ENCODE measurements at places on chromosomes 4 and X. TPM values are rescaled to one million over a fixed set of nuclear protein-coding genes. Genes with fewer than 3 reads are reported as not detected.

DNA sequence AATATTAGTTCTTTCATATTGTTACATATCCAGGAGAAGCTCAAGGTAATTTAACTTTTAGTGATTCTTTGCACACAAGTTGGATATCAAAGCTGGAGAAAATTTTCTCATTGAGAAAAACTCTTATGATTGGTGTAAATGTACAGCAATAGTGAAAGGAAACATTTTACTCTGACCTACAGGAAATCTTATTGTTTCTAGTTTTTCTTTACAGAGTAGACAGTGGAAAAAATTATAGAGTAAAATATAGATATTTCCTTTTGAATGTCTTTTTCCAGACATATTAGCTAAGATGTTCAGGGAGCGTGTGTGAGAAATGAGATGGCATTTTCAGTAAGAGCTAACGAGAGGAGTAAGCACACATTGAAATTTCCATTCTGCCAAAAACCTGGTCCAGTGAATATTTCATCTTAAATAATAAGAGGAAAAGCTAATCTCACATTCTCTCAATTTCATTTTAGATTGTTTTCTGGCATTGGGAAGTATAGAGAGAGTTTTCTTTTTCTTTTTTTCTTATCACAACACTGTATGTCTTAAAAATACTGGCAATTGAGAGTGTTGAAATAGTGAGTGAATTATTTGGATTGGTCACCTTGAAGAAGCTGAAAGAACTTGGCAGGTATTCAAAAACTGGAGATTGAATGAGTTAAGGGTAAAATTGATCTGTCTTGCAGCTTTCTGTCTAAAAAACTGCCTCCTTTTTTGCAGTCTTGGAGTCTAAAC lies 15.6 kb upstream of the ATP8A1 start:
- H3K4me3 ChIP-seq = peak overlapping the region; percentile 72
- DNase-seq = no peak
- H3K4me1 ChIP-seq = peaks cover 58% of the 10 kb centered on the region
- H3K27ac ChIP-seq = peak overlapping the region; percentile 97
- H3K36me3 ChIP-seq = peaks cover 27% of the 10 kb centered on the region

DNA sequence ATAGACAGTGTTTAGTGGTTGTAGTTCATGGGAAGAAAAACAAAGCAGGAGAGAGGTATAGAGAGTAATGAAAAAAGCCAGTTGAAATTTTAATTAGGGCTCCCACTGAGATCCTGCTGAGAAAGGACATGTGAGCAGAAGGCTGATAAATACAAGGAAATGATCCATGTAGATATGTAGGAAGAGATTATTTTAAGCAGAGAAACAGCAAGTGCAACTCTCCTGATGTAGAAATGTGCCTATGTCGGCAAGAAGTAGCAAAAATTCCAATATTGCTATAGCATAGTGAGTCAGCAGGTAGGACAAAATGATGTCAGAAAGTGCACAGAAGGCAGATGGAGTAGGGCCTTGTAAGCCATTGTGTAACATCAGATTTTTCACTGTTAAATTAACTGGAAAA lies 1027.3 kb downstream of the PCDH18 start:
- H3K36me3 ChIP-seq = no peaks in the 10 kb centered on the region
- H3K27me3 ChIP-seq = no peaks in the 10 kb centered on the region
- no peak overlapping the region for H3K27ac ChIP-seq
- DNase-seq = no peak
- H3K4me3 ChIP-seq = no peak overlapping the region

- no peak overlapping the region for H3K4me3 ChIP-seq
- peaks cover 10% of the 10 kb centered on the region for H3K27me3 ChIP-seq
- no peaks in the 10 kb centered on the region for H3K36me3 ChIP-seq
- H3K4me1 ChIP-seq = peaks cover under 1% of the 10 kb centered on the region
- no peak for DNase-seq
These were observed 17.0 kb upstream of the SLAIN2 start for GRCh38 chr4:48324281-48324680.

- H3K36me3 ChIP-seq = no peaks in the 10 kb centered on the region
- no peak overlapping the region for H3K27ac ChIP-seq
- no peaks in the 10 kb centered on the region for H3K4me1 ChIP-seq
These were observed 289.6 kb downstream of the CXXC4 start for GRCh38 chr4:104205116-104205515.

DNA sequence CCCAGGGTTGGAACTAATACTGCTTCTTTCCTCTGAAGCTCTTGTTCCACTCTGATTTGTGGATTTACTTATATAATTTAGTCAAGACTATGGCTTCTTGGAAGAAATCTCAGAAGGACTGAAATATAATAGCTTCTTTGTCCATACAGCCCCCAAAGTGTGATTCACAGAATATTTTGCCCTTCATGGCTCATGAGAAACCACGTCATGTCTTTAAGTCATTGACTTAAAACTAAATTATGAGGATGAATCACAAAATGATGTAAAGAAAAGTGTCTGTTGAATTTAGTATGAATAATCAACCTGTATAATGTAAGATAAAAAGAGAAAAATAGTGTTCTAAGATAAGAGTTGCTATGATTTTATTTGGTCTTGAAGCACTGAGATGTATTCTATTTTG lies 43.3 kb upstream of the AGA start:
- no peaks in the 10 kb centered on the region for H3K27me3 ChIP-seq
- H3K4me3 ChIP-seq = no peak overlapping the region
- no peak for DNase-seq
- H3K4me1 ChIP-seq = peaks cover 16% of the 10 kb centered on the region
- H3K27ac ChIP-seq = no peak overlapping the region

DNA sequence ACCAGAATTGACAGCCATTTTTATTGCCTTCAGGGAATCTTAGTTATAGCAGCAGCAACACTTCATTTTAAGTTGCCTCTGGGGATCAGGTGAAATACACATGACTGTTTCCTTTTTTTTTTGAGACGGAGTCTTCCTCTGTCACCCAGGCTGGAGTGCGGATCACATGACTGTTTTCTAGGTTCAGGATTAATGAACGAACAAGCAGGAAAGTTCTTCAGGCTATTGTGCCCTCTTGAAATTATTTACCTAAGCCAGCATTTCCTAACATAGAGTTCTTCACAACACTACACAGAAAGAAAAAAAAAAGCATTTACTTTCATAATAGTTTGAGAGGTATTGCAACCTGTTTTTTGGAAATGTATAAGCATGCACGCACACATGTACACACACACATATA lies 2032.8 kb downstream of the PCDH7 start:
- no peak overlapping the region for H3K27ac ChIP-seq
- no peak for DNase-seq
- no peaks in the 10 kb centered on the region for H3K4me1 ChIP-seq
- no peaks in the 10 kb centered on the region for H3K27me3 ChIP-seq
- H3K4me3 ChIP-seq = no peak overlapping the region
- H3K36me3 ChIP-seq = no peaks in the 10 kb centered on the region

- no peaks in the 10 kb centered on the region for H3K27me3 ChIP-seq
- H3K4me3 ChIP-seq = peak within 1 kb of the TSS; percentile 91
- peaks cover 68% of the 10 kb centered on the region for H3K4me1 ChIP-seq
These were observed at the start of gene MTMR1 for GRCh38 chrX:150692831-150693724. TSS of gene MTMR1 (plus strand) at chrX:150693396. CDS start at chrX:150693531, 135 bp downstream.

GRCh38 chr4:16692046-16692445 lies 206.4 kb downstream of the LDB2 start:
- H3K4me3 ChIP-seq = no peak overlapping the region
- H3K36me3 ChIP-seq = no peaks in the 10 kb centered on the region
- no peaks in the 10 kb centered on the region for H3K4me1 ChIP-seq
- H3K27me3 ChIP-seq = no peaks in the 10 kb centered on the region
- no peak for DNase-seq

- no peak for DNase-seq
- H3K36me3 ChIP-seq = no peaks in the 10 kb centered on the region
- H3K27ac ChIP-seq = no peak overlapping the region
- H3K4me1 ChIP-seq = no peaks in the 10 kb centered on the region
- no peaks in the 10 kb centered on the region for H3K27me3 ChIP-seq
These were observed 102.0 kb upstream of the ARHGAP24 start for GRCh38 chr4:85372966-85373365.

DNA sequence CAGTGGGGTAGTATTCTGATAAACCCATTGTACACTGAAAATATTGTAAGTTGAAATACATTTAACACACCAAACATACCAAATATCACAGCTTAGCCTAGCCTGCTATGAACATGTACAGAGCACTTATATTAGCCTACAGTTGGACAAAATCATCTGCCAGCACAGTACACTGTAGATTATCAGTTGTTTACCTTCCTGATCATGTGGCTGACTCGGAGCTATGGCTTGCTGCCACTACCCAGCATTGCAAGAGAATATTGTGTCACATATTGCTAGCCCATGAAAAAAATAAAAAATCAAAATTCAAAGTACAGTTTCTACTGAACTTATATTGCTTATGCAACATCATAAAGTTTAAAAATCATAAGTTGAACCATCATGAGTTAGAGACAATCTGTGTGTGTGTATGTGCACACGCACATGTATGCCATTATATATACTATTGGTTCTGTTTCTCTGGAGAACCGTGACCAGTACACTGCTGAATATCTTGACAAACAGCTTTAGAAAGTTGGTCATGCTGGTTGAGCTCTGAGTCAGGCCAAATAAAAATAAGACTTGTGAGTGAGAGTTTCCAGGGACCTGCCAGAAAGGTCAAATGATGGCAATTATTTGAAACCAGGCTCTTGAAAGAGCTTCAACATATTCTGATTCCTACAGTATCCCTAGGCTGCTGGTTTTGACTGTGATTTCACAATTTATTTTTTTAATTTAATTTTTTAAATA lies 238.5 kb downstream of the PRR32 start:
- no peak for DNase-seq
- no peaks in the 10 kb centered on the region for H3K36me3 ChIP-seq
- H3K27ac ChIP-seq = no peak overlapping the region
- H3K4me1 ChIP-seq = no peaks in the 10 kb centered on the region
- H3K4me3 ChIP-seq = no peak overlapping the region

GRCh38 chrX:134444681-134445080 lies 15.3 kb upstream of the HPRT1 start:
- no peaks in the 10 kb centered on the region for H3K4me1 ChIP-seq
- no peak overlapping the region for H3K4me3 ChIP-seq
- H3K27me3 ChIP-seq = no peaks in the 10 kb centered on the region
- no peak for DNase-seq

DNA sequence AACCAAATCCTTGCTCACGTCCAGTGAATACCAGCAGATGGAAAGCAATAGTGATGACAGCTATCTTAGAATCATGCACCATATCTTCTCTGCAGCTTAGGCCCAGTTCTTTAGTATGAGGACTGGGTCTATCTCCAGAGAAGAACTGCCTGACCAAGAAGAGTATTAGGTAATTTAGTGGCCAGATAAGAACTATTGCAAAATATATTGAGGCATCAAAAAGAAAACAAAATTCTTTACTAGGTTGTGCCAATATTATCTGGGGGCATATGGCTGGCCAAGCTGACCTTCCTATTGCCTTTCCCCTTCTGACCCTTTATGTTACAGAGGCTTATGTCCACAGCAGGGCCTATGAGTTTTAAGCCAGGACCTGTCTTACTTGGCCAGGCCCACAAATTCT lies 91.2 kb downstream of the RLIM start:
- no peaks in the 10 kb centered on the region for H3K27me3 ChIP-seq
- H3K4me1 ChIP-seq = no peaks in the 10 kb centered on the region
- H3K36me3 ChIP-seq = no peaks in the 10 kb centered on the region

DNA sequence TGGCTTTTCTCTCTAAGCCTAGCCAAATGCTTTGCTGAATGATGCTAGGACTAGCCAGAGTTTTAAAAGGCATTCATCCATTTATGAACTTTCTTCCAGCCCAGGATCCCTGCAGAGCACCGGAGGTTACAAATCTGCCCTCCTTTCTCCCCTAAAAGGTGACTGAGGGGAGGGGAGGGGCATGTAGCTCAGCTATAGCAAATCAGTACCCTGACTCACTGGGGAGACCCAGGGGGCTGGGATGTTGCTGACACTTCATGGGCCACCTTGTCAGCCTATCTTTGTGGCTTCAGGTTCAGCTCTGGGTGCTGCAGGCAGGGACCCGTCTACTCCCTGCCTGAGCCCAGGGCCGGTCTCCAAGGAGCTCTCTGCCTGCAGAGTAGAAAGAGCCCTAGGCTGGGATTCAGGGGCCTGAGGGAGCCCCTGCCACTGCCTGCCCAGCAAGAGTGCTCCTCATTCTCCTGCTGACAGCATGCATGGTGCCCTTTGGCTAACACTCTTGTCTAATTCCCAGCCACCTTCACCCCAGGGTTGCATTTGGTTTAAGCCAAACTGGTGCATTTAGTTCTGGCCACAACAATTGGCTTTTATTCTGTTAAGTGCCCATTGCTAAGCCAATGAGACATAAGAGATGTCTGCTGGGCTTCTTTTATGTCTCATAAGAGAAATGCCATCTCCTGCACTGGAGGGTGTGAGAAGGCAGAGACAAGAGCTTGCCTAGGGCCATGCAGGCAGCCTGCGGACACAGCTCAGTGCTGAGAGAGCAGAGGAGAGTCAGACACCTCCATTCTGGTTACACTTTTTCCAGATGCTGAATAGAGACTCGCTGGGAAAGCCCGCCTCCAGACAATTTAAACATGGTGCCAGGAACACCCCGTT lies 11.9 kb upstream of the UBA6 start:
- H3K4me3 ChIP-seq = no peak overlapping the region
- H3K4me1 ChIP-seq = peaks cover 18% of the 10 kb centered on the region
- peaks cover 40% of the 10 kb centered on the region for H3K36me3 ChIP-seq
- DNase-seq = no peak
- H3K27ac ChIP-seq = no peak overlapping the region

The IL2 gene
- total RNA-seq = 0.60 TPM

The AMBN gene
- total RNA-seq = not detected

The HAND2 gene
- total RNA-seq = not detected

The SHISA3 gene
- total RNA-seq = 0.76 TPM

The GYPE gene
- not detected for total RNA-seq
